ENCODE measurements at places on chromosomes 6 and 20.

DNA sequence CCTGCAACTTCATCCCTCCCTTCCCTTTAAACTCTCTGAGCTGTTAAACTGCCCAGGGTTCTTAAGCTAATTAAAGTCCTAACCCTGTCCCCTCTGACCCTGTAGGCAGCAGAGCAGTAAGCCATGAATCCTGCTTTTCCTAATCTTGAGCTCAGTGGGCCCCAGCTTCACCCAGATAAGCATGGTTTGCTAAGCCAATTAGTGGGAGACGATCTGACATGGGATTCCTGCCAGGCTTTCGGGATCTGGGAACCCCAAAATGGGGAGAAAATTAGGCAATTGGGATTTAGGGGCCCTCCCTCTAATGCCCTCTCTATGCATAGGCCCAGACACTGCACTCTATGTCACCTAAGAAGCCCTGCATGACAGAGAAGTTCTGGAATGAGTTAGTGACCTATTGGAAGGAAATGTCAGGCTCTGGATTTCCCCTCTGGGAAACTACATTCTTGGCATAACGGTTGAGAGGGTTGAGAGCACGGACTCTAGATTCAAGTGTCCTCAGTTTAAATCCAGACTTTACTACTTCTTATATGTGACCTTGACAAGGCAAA, 4.6 kb downstream of the XKR7 start:
- no peak for DNase-seq

GRCh38 chr20:63518946-63519667, 1.5 kb upstream of the PPDPF start:
- DNase-seq, result no peak

DNA sequence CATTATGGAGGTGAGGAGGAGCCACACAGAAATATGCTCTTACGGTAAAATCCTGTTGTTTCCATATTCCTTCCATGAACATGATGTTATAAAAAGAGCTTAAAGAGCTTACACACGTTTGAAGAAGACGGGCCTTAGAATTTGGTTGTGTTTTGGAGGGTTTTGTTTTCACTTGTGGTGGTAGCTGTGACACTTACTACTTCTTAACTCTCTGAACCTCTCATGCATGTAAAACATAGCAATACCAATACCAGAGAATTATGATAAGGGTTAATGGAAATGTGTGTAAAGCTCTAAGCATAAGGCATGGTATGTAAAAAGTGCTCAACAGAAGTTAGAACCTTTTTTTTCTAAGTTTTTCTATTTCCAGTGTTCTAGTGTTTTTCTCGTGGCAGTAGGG, 256.1 kb upstream of the KCNQ5 start:
- no peak for DNase-seq

GRCh38 chr6:106750142-106750918, 121.0 kb downstream of the QRSL1 start:
- DNase-seq, result no peak

GRCh38 chr6:52189974-52190373, 3.8 kb downstream of the IL17A start:
- no peak for DNase-seq

All from neuronal stem cell (in vitro differentiated cells).